GM10248 (cell line): ENCODE measurements at places on chromosomes 3 and 15.

DNA sequence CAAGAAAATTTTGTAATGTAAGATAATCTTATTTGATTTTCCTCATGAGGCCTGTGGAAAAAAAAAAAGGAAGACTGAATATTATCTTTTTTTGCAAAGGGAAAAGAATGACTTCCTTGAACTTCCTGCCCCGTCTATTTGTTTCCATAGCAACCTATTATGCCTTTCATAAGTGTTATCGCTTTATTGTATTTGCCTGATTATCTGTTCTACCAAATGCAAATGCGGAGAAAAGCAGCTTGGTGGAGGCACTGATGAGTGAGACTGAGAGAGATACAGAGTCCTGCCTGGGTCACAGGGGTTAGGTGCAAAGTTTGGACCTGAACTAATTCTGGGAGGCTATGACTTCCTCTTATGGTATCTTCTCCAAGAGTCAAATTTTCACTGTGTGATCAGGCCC lies 334.0 kb upstream of the KCNMB2 start:
- DNase-seq = no peak

DNA sequence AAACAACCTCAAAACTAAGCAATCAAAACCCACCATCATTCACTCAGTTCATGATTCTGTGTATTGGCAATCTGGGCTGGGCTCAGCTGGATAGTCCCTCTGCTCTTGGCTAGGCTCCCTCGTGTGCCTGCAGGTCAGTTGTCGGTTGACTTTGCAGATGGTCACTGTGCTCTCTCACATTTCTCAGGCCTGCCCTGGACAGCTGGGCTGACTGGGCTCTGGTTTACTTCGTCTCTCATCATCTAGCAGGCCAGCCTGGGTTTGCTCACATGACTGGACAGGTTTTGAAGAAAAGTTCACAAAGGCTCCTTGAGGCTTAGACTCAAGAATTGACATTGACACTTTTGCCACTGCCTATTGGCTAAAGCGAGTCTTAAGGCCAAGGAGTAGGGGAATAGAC lies 105.0 kb upstream of the CTNNB1 start:
- no peak for DNase-seq

DNA sequence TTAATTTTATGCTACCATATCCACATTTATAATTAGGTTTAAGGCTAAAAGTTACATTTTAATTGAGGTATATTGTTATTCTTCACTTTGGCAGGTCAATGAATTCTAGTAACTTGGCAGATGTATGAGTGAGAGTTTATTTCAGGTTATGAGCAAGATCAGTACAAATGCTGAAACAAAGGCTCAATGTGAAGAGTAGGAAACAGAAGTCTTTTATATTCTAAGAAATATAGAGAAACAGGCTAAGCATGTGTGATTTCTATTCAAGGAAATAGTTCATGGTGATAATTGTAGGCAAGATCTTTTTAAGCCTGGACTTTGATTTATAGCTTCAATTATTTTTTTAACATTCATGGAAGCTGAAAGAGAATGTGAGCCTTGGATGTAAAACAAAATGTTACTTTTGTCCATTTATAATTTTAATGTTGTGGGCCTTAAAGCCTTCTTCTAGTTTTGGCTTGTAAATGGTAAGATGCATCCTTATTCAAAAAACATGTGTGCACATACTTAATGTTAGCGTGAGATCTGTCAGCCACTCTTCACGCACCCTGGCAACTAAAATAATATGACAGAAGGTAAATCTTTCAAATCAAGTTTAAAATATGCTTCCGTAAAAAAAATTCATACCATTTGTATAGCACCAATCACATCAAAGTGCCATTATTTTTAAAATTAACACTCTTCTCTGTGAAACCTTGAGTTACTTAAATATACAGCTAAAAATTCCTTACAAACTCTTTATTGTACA lies 22.8 kb upstream of the OSTN start:
- DNase-seq = no peak

DNA sequence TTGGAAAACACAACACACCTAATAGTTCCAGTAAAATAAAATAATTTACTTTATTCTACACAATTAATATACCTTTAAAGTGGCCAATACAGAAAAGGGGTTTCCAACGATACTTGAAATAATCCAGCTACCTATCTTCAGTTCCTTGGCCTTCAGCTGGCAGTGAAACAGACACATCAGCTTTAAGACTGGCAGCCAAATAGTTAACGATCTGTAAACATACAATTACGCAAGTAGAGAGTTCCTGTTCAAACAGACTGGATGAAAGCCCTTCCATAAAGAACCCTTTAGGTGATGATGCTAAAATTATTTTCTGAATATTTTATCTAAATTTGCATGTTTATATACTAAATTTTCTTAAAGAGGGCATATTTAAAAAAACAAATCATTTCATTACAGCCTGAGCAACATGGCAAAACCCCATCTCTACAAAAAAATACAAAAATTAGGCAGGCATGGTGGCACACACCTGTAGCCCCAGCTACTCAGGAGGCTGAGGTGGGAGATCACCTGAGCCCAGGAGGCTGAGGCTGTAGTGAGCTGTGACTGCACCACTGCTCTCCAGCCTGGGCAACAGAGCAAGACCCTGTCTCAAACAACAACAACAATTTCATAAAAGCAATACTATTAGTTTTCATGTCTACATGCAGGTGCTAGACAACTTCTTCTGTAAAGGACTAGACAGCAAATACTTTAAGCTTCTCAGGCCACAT lies 12.9 kb downstream of the DYNC1LI1 start:
- no peak for DNase-seq

DNA sequence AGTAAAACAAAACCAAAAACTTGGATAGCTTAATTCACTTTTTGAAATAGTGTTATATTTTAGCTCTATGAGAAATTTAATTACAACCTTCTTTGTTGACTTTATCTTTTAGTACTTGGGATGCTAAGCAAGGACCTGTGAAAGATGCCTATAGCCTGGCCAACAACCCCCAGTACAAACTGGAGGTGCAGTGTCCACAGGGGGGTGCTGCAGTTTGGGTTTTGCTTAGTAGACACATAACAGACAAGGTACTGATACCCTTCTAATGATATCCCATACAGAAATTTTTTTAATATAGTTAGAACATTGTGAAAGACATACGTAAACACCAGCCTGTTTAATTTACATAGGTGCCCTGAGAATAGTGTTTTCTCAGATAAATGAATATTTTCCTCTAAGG lies 35.3 kb downstream of the CAPN7 start:
- peak; percentile 33 for DNase-seq

DNA sequence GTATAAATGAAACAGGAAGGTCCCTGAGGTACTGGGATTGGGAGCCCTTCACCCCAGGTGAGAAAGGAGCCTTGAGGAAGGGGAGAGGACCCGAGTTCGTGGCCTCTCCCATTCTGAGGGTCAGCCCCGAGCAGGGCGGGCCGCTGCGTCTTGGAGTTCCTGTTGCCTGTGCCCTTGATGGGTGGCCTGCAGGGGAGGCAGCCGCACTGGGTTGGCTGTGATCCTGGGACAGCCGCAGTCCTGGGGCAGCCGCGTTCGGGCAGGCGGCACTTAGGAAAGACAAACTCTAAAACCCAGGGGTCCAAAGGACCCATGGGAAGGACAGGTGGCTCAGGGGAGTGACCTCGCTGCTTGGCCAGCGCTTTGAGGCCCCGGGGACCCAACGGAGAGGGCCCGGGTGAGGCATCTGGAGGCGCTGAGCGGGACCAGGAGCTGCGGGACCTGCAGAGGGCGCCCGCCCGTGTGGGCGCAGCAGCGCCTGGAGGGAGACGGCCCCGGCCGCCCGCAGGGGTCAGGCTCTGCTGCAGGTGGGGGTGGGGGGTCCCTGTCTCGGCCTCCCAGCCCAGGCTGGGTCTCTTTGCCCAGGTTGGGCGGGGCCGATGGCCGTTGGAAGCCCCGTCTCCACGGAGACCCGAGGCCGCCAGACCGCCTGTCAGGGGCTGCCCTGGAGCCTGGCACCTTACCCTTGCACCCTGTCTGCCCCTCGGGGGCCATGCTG lies 65.1 kb downstream of the HMCES start:
- DNase-seq = peak; percentile 59

- no peak for DNase-seq
These were observed 57.5 kb downstream of the RBMS3 start for GRCh38 chr3:29338377-29338776.

- no peak for DNase-seq
These were observed 34.5 kb upstream of the NR1I2 start for GRCh38 chr3:119747357-119747756.

DNA sequence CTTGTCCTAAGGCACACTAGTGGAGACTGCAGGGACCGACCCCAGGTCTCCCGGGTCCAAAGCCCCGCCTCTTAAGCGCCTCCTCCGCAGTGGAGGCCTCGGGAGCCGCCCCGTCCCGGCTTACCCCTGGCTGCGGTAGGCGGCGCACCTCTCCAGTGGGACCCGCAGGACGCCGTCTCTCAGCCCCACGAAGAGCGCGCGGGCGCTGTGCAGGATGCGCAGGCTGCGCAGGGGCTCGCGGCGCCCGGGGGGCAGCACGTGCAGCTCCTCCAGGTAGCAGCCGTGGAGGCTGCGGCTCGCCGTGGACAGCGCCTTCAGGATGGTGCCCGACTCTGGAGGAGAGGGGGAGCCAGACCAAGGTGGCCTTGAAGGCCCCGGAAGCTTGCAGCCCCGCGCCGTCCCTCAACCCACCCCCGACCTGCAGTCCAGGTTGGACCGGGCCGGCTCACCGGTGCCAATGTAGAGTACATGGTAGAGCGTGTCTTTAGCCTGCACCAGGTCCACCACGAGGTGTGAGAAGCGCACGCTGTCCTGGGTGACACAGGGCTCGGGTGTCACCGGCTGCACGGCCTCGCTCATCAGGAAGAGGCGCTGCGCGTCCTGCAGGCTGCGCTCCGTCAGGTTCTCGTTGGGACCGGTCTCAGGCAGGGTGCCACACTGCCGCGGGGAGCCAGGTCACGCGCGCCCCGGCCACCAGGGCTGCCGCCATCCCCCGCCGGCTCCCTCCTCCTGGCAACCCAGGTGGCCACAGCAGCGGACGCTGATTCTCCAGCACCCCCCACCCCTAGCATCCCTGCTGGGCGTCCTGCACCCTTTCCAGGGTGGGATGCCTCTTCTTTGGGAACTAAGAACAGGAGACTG lies 105.5 kb downstream of the SEMA5B start:
- no peak for DNase-seq

DNA sequence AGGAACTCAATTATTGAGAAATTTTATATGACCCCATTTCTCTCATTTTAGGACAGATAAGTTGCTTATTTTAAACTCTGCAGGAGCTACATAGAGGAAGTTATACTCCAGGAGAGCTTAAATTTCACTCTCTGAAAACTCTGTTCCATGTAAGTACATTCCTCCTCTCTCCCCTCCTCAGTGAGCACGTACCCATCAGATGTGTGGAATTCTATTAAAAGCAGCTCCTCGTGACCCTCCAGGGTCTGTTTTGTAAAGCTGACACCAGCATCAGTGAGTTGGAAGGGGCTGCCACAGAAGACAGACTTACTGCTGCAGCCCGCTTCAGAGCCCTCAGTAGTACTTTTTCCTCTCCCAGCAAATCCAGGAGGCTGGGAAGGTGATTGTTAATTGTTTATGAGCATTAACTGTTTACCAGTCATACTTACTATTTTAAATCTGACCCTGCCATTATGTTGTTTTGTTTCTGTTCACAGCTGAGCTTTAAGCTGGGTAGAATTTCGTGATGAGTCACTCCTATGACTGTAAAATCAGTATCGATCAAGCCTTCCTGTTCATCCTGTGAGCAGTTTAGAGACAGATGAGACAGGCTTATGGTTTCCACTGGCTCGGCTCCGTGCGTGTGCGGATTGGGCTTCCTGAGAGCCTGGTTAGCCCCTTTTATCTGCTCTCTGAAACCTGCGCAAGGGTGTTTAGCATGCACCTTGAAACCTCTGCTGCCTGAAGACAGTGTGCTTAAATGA lies 20.4 kb downstream of the IGF1R start:
- no peak for DNase-seq

DNA sequence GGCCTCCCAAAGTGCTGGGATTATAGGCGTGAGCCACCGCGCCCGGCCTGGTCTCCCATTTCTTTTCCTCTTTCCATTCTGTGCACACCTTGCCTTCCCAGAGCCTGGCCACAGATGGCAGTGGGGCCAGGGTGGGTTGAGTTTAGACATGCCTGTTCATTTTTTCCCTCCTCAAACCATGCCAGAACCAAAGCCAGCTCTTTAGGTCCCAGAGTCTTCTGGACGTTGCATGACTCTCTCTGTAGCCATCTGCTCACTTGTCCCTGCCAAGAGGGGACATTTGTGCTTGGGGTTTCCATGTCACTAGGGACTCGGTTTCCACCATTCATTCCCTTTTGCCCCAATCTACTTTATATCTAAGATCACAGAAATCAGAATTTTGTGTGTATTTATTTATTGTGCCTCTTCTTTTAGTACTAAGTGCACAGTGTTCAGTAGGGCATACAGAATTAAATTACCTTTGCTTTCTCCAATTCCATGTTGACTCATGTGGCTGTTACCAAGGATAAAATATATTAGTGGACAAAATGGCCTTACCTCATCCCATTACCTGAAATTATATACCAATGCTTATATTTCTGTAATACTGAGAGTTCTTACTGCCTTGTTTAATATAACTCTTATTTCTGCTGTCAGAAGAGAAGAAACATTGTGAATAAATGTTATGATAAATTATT lies 49.6 kb downstream of the USP13 start:
- no peak for DNase-seq

- no peak for DNase-seq
These were observed 6.5 kb downstream of the ARHGEF3 start for GRCh38 chr3:56795097-56795828.

GRCh38 chr3:16818945-16819344 lies 65.8 kb upstream of the PLCL2 start:
- no peak for DNase-seq

GRCh38 chr3:52083556-52084087 lies 27.3 kb upstream of the DUSP7 start:
- DNase-seq = no peak

GRCh38 chr15:39756806-39757522 lies 25.7 kb downstream of the FSIP1 start:
- no peak for DNase-seq

- DNase-seq = no peak
These were observed 322.9 kb downstream of the SLC9A9 start for GRCh38 chr3:143525408-143525807.

DNA sequence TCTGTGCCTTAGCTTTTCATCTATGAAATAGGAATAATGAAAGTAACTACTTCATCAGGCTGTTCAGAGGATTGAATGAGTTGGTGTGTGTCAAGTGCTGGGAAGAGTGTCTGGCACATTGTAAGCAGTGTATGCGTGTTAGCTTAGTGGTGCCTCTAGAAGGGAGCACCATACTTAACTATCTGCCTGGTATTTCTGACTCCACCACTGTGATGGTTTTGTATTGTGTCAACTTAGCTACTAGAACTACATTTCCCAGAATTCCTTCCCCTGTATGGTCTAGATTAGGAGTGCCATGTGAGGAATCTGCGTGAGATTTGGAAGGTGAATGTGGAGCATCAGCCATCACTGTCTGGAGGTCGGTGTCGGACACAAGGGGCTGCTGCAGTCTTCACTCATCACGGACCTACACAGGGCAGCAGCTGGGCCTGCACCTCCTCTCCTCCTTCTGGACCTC lies 115.4 kb upstream of the GALNT15 start:
- DNase-seq = no peak

DNA sequence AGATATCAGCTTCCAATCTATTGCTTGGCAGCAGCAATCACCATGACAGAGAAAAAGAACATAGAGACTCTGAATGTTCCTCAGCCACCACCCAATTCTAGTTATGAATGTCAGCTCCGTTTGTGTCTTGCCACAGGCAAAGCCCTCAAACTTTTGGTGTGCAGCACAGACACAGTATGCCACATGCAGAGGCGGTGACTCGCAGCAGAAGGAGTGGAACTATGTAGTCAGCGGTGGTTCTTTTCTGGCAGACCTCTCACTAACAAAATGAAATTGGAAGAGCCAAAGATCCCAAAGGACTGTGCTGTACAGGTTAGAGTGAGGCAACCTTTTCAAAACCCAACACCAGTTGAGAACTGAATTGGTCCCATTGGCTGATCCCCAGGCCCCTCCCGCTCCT lies 220.9 kb downstream of the SLC9A9 start:
- DNase-seq = no peak
